Camera-type eye (tissue), 1 donor: ENCODE measurements at places on chromosomes 12 and 14. TPM values are rescaled to one million over a fixed set of nuclear protein-coding genes. Genes with fewer than 3 reads are reported as not detected.

KLHL33 gene
- 0.99 TPM for total RNA-seq

KRT79 gene
- total RNA-seq = 0.66 TPM

KRT2 gene
- total RNA-seq = not detected

ITGB7 gene
- 2.9 TPM for total RNA-seq

C14orf132 gene
- 69.9 TPM for total RNA-seq

SYT1 gene
- total RNA-seq = 138 TPM
